Cardiac fibroblast (primary cell): ENCODE measurements at places on chromosomes 7 and 10.

GRCh38 chr7:24779283-24779655 is 22.0 kb upstream of the GSDME start:
- no peak for DNase-seq

DNA sequence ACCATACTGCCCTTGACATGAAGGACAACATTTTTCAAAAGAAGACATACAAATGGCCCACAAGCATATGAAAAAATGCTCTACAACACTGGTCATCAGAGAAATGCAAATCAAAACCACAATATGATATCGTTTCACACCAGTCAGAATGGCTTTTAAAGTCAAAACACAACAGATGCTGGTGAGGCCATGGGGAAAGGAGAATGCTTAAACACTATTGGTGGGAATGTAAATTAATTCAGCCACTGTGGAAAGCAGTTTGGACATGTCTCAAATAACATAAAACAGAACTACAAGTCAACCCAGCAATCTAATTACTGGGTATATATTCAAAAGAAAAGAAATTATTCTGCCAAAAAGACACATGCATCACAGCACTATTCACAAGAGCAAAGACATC is 4.2 kb upstream of the NT5C3A start:
- no peak for DNase-seq

DNA sequence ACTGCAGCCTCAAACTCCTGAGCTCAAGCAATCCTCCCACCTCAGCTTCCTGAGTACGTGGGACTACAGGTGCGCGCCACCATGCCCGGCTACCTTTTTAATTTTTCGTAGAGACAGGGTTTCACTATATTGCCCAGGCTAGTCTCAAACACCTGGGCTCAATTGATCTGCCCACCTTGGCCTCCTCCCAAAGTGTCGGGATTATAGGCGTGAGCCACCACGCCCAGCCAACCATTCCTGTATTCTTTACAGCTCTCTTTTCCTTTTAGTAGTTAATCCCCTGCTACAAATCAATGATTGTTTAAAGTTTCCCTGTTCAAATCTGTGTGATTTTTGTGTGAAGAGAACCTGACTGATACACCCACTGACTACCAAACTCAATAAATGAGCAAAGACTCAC is 75.4 kb upstream of the SVIL start:
- no peak for DNase-seq

DNA sequence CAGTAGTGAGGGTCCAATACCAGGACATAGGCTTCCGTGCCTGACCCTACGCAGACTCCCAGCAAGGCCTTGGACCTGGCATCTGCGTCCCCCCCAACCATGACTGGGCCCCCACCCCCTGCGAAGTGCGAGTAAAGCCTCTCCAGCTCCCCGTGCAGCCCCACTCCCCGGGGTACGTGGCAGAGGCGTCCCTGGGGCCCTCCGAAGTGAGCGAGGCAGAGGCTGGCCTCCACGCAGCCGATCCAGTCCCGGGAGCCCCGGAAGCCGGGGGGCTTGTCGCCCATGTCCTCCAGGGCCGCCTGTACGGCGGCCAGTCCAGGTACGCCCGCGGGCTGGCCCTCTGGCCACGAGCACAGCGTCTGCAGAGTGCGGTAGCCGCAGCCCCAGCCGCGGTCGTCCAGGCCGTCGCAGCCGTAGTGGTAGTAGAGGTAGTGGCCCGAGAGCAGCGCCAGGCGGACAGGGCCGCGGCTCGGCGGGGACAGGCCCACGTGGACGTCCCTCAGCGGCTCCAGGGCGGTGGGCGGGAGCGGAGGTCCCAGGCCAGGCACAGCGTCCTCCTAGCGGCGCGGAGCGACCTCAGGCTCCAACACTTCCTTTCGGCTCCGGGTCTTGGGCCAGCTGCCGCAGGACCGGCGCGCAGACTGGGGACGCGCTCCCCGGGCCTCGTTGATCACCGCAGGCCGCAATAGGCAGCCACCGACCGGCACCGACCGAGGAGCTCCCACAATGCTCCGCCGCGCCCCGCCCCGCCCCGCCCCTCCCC is at the start of gene UFSP1:
Gene UFSP1, minus strand, starts transcription at position 728 of the 763 bp plus-strand sequence. Its CDS starts 444 bp downstream, at position 284.
- DNase-seq: no peak

DNA sequence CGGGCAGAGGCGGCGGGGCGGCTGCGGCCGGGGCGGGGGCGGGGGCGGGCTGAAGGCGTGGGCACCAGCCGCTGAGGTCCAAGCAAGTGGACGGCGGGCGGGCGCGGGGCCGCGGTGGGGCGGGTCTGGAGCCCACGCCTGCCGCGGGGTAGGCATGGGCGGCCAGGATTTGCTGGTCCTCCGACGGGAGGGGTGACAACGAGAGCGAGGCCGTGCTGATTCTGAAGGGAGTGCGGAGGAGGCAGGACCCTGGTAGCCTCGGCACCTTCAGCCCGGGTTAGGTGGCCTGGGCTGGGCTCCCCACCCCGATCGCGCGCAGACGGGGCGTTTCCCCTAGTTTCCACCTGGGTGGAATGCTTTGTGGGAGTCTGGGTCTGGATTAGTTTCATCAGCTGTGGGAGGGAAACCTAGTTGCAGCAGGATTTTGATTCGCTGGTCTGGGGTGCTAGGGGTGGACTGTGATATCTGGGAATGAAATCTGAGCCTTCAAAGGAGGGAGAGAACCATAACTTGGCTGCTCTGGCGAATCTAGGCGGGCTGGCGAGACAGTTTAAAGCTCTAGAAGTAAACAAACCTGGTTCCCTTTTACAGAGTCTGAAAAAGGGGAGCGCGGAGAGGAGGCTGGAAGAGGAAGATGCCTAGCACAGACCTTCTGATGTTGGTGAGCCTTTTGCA is 609 bp downstream of the SGPL1 start:
- peak; percentile 82 for DNase-seq

DNA sequence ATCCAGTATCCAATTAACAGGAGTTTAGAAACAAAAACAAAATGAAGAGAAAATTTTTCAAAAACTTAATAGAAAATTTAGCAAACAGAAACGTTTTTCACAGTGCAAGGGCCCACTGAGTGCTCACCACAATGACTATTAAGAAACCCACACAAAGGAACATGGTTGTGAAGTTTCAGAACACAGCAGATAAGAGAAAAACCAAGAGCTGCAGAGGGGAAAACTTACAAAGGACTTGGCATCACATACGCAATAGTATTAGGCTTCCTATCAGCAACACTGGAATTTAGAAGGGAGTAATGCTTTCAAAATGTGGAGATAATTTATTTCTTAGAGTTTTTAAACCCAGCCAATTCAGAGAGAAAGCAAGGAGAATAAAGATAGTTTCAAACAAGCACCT is 1.7 kb upstream of the C7orf25 start:
- peak; percentile 94 for DNase-seq

DNA sequence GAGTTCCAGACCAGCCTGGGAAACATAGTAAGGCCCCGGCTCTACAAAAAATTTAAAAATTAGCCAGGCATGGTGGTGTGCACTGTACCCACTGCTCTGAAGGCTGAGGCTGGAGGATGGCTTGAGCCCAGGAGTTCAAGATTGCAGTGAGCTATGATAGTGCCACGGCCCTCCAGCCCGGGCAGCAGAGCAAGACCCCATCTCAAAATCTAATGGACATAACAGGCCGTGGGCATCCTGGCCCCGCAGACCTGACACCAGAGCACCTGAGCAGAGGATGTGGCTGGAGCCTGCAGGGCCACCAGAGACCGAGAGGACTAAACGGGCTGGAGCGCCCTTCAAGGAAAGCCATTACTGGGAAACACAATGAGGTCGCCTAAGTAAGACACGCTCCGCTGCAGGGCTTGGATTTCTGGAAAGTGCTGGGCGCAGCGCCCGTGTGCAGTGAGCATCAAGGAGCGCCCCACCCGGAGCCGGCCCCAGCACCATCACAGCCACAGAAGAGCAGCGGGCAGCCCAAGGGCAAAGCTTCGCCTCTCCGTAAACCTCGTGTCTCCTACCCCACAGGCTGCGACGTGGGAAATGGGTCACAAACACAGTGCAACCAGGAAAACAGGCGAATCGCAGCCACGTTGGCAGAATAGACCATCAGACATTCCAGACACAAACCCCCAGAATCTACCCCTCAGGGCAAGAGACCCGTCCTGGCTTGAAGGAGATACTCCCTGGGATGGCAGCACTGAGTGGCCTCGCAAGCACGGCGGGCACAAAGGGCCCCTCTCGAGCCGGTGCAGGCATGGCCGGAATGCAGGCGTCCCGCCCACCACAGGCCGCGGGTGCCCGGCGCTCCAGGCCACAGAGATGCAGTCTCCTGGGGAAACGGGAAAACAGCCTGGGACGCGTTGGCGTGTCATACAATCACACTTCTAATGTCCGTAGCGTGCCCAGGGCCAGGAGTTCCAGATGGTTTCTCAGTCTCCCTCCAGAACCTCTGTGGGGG is 4.9 kb downstream of the RADIL start:
- DNase-seq: no peak

GRCh38 chr10:53209944-53210611 is 437.5 kb upstream of the MBL2 start:
- DNase-seq: peak; percentile 16

- peak; percentile 73 for DNase-seq
Observed at GRCh38 chr7:151759591-151760042, 117.3 kb downstream of the PRKAG2 start.

GRCh38 chr7:142391191-142391992 is 133.5 kb upstream of the PRSS58 start:
- DNase-seq: peak; percentile 8

GRCh38 chr7:87561102-87561501 is 39.6 kb downstream of the ABCB1 start:
- no peak for DNase-seq
